Activated CD8-positive, alpha-beta T cell treated with anti-CD3 and anti-CD28 coated beads for 36 hours (primary cell): ENCODE measurements at places on chromosomes 3 and 15.

DNA sequence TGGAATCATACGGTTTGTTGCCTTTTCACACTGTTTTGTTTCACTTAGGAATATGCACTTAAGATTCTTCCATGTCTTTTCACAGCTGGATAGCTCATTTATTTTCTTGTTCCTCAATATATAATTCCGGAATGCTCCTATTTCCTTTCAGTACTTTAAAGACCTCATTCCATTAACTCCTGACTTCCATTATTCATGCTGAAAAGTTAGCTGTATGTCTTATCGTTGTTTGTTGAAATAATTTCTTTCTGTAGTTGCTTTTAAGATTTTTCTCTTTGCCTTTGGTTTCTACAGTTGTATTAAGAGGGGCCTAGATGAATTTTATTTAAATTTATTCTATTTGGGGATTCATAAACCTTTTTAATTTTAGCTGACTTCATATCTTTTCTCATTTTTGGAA, 122.2 kb downstream of the ANXA2 start:
- no peak for DNase-seq

GRCh38 chr3:90054311-90054710, 946.9 kb downstream of the EPHA3 start:
- DNase-seq, result no peak

- no peak for DNase-seq
These were observed 11.4 kb downstream of the CLK3 start for GRCh38 chr15:74626752-74627692.

- no peak for DNase-seq
These were observed 138.1 kb downstream of the GREM1 start for GRCh38 chr15:32855942-32856341.

GRCh38 chr3:12427551-12427950, 56.7 kb upstream of the TSEN2 start:
- DNase-seq, result no peak

DNA sequence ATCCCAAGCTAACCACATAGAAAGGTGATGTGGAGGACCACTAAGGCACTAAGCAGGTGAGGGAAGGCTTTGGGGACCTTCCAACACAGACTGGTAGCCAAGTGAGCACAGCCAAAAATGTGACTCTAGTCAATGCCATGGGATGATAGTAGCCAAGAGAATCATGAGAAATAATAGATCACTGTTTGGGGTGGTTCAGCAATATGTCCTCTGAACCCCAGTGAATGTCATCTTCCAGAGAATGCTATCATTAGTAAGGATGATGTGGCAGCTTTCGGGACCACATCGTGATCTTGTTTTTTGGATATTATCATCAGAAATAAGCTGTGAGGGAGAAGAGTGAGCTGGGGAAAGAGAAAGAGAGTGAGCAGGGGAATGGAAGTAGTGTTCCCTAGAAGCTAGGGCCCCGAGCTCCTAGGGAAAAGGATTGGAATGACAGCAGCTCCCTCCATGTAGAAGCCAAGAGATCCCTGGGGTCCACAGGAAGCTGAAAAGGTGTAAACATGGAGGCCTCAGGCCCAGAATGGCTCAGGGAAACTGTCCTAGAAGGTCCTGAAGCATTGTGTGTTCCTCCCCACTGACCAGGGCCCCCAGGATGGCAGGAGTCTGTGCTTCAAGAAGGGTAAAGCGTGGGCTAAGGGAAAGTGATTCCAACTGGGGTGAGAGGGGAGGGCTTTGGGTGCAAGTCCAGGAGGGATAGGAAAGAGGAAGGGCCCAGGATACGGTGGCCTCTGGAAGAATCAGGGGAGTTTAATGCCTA, 56.6 kb upstream of the KLF13 start:
- no peak for DNase-seq

- no peak for DNase-seq
These were observed 390.5 kb downstream of the GABRG3 start for GRCh38 chr15:27361438-27361837.

GRCh38 chr15:62378772-62379498, 213.8 kb upstream of the C2CD4B start:
- DNase-seq, result no peak

GRCh38 chr15:98907927-98908471, 99.6 kb downstream of the PGPEP1L start:
- no peak for DNase-seq

DNA sequence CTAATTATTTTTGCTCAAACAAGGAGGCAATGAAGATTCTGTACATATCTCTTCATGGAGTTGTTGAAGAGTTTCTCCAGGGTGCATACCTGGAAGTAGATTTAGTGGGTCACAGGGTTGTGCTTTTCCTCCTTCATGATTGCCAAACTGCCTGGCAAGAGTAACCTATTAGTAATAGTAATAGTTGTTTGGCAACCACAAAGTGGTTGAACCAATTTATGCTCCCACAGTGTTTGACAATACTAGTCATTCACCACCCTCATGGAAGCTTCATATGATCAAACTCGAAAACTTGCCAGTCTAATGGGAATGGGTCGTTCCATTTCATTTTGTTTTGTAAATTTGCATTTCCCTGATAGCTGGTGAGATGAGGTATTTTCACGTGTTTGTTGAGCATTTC, 57.8 kb downstream of the TLE3 start:
- no peak for DNase-seq

DNA sequence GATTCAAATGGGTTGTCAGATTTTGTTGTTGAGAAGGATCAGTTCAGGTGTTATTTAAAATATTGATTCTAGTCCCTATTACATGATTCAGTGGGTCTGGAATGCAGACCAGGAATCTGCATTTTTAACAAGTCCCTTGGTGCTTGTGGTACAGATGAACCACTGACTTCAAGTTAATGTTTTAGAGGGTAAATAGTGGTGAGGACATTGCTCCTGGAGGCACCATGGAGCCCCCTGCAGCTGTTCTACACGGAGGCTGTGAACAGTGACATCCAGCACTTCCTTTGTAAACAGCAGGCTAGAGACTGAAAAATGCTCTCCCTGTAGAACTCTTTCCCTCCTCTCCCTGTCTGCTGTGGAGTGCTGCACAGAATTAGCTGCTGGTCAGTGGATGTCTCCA, 4.8 kb upstream of the FSIP1 start:
- DNase-seq, result no peak

DNA sequence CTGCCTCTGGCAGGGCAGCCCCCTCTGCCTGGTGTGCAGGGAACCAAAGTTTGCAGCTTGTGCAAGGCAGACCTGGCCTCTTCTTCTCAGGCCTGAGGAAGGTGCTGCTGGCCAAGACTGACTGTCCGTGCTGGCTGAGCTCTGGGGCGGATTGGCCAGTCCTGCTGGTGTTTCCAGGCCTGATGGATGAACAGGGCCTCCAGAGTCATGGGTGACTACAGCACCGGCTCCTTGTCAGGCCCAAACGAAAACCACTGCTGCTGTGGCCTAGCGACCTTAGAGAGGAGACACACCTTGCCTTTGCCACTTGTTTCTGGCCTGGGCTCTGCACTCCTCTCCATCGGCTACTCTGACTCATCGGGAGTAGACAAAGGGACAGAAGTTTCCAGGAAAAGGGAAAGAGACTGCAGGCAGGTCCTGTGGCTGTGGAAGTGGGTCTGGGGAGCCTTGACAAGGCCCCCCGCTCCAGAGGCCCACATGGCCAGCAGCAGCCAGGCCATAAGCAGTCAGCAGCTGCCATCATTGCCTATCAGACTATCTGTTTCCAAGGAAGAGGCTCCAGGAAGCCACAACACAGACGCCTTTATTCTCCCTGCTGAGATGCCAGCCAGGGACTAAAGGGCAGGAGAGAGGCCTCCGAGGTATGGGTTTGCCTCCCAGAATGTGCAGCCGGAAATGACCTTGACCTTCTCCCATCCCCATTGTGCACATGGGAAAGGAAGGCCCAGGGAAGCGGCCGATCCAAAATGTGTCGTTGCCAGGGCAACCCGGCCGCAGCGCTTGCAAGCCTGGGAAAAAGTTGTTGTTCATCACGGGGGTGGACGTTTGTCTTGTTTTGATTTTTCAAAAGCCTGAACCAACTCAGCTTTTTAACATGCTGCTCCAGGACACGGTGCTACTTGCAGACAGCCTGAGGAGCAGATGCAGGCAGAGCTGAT, 160.5 kb downstream of the CHSY1 start:
- DNase-seq, result no peak

- DNase-seq, result no peak
These were observed 31.6 kb downstream of the TIPARP start for GRCh38 chr3:156705761-156706616.

- no peak for DNase-seq
These were observed 29.4 kb upstream of the LDHAL6B start for GRCh38 chr15:59177317-59177660.

- no peak for DNase-seq
These were observed 34.8 kb downstream of the ZMAT3 start for GRCh38 chr3:179036626-179037300.

DNA sequence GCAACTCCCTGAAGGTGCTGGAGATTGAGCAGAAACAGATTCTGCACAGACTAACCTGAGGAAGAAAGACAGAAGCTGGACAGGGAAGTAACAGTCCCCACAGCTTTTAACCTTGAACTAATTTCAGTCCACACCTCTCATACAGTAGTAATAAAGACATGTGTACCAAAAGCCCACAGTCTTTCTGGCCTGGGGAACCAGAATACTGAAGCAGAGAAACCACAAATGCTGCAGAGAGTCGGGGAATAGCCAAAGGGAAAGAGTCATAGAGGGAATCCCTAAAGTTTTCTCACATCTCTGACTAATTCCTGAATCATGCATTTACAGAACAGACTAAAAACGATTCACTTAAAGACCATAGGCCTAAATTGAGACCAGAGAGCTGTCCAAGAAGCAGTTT, 503.4 kb upstream of the NECTIN3 start:
- no peak for DNase-seq

DNA sequence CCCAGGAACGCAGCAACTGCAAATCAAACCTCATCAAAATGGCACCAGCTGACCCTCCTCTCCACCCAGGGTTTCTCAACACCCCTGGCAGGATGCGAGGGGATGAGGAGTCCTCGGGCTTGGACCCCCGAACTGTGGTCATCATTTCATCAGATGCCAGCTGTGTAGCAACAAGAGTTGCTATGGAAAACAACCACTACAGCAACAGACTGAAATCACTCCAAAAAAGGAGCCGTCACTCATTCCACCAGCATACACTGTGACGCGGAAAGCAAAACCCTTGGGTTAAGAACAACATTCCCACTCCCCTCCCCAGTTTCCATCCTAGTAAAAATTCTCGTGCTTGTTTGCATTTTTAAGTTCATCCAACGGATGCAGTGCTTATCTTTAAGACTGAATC, 40.1 kb downstream of the VGLL4 start:
- DNase-seq, result no peak

DNA sequence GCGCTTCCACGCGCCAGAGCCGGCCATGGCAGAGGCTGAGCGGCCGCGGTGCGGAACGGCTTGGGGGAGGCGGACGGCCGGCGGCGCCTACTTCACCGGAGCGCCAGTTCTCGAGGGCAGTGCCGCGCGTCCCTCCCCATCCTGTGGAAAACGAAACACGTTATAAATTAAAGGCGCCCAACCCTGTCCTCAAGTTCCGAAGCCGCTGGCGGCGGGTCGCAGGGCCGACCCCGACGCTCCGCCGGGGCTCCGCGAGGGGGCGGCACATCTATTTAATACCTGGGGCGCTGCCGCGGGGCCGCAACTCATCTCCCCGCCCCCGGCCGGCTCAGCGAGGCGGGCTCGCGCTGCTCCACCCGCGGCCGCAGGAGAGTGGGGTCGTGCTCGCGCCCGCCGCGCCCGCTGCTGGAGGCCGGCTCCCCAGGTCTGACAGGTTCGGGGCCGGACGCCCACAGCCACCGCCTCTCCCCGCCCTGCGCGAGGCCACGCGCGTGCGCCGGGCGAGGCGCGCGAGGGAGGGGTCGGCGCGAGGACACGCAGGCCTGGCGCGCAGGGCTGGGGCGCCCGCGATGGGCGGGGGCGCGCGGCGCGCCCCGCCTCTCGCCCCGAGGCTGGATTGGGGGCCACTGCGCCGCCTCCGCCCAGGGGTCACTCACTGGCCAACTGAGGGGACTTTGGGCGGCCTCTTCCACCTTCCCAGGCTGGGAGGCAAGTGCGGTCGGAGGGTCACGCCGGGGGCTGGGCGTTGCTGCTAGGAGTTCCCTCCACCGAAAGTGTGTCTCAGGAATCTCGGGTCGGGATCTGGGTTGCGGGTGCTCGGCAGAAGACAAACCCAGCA, at the start of gene SLC30A4:
TSS of gene SLC30A4 (minus strand) at position 428 of the 838 bp plus-strand sequence. CDS start at position 27, 401 bp downstream.
- peak; percentile 58 for DNase-seq

GRCh38 chr3:61343543-61343942, 92.3 kb upstream of the FHIT start:
- DNase-seq, result no peak

DNA sequence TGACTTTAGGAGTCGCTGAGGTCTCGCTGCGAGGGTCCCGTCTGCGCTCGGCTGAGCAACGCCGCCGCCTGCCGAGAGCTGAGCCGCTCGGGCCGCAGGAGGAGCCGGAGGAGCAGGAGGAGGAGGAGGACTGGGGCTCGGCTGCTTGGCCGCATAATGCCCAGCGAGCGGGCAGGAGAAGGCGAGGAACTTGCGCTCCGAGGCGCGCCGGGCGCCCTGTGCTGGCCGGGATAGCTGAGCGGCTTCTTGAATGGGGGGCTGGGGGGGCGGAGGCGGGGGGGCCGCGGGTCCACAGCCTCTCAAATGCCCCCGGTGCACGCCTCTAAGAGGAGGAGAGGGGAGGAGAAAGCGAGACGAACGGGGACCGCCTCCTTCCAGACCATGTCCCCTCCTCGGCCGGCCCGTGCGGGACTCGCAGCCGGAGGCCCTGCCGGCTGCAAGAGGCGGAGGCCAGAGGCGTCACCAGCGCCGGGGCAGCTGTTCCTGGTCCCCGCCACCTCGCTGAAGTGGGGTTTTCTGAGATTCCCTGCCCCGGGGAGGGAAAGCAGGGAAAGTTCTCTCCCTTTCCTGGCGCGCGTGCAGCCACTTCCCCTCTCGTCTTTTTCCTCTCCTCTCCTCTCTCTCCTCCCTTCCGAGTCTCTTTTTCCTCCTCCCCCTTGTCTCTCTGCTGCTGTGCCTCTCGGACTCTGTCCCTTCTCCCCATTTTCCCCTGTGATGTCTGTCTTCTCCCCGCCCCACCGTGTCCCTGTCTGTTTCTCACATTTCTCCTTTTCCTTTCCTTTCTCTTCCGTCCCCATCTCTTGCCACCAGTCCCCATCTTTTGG, at the start of gene ADAMTS9:
TSS of gene ADAMTS9 (minus strand) at position 220 of the 824 bp plus-strand sequence. CDS start 343 bp downstream, outside the sequence.
- no peak for DNase-seq

GRCh38 chr3:51275111-51275805, 109.8 kb upstream of the MANF start:
- no peak for DNase-seq

DNA sequence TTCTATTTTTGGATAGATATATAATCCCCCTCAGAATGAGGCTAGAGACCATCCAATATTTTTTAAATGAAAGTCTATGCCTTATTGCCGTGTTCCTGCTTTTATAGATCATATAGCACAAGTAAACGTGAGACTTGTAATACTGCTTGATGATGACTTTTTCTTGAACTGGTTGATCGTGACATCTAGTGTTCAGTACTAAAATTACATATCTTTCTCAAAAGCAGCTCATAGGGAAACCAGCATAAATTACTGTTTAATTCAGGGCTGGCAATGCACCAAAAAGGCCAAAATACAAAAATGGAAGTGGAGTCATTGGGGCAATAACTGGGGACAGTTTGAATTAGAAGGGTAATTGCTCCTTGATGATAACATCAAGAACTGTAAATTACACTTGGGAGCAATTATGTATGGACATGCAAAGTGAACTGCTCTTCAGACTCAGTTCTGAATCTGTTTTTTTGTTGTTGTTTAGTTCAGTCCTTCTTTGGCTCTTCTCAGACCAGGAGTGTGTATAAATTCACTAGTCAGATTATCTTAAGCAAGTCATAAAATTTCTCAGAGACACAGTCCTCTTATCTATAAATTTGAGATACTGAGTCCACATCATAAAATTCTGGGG, 325.3 kb downstream of the THSD4 start:
- no peak for DNase-seq
